Activated CD4-positive, alpha-beta T cell treated with anti-CD3 and anti-CD28 coated beads, Interleukin-2, amount 50 U/mL, for 48 hours (primary cell): ENCODE measurements at places on chromosomes 7 and 10.

DNA sequence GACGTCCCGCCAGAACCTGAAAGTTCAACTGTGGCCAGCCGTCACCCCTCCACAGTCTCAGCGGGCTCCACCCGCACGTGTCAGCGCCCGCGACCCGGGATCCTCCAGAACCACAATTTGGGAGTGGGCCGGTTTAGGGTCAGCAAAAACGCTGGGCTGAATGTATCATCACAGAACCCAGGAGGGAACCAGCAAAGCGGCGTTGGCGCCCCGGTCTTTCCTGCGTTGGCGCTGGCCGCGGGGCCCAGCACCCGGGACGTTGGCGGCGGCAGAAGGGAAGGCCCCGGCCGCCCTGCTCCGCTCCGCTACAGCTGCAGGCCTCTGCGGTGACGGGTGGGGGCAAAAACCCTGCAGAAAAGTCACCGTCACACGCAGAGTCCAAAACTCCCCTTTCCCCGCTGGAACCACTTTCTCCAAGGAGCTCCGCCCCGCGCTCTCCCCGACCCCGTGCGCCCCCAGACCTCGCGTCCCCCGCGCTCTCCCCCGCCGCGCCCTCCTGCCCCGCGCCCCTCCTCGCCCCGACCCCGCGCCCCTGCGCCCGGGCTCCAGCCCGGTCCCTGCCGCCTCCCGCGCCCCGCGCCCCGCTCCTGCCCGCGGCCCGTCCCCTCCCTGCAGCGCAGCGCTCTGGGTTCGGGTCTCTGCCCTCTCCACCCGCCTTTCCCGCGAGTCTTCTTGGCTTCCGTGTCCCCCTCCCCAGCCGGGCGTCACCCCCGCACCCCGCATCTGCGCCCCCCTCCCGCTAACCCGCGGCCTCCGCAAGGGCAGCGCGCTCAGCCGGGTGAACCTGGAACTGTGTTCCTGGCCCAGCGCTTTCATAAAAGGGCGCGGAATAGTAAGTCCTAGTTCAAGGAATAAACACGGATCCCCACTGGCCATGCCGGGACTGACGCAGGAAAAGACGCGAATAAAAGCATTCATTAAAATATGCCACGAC lies 24.0 kb upstream of the RNF32 start:
- DNase-seq: peak; percentile 9

- no peak for DNase-seq
Measured at GRCh38 chr7:44310221-44310848, 15.1 kb downstream of the CAMK2B start.

- no peak for DNase-seq
Measured at GRCh38 chr7:107045195-107045960, 873 bp downstream of the PRKAR2B start.

- DNase-seq: no peak
Measured at GRCh38 chr7:35416568-35416967, 162.7 kb upstream of the TBX20 start.

DNA sequence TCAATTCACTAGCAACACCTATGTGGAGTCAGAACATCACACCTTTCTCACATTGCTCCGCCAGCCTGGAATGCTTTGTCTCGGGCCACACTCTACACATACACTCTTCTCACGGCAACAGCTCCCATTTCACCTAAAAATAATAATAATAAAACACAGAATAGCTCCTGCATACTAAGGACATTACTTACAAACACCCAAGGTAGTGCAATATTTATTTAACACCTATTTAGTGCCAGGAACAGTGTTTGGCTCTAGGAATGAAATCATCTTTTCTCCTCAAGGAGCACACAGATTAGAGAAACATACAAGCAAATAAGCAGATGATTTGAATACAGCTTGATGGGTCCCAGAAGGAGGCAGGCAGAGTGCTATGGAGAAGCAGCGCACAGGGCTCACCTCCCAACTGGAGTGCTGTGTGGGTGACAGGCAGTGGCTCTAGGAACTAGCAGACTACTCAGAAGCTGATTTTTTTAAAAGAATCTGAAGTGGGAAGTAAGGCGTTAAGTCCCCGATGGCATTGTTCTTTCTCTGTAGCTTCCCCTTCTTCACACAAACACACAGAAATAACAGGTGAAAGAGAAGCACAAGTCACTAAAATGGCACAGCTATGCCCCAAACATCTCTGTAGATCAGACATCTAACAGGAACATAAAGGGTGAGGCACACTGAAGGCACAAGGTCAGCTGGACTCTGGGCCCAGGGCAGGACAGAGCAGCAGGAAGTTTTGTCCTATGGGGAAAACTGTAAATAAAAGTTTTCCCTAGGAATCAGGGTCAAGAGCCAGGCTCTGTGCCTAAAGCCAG lies 16.7 kb downstream of the USP6NL start:
- DNase-seq: no peak

DNA sequence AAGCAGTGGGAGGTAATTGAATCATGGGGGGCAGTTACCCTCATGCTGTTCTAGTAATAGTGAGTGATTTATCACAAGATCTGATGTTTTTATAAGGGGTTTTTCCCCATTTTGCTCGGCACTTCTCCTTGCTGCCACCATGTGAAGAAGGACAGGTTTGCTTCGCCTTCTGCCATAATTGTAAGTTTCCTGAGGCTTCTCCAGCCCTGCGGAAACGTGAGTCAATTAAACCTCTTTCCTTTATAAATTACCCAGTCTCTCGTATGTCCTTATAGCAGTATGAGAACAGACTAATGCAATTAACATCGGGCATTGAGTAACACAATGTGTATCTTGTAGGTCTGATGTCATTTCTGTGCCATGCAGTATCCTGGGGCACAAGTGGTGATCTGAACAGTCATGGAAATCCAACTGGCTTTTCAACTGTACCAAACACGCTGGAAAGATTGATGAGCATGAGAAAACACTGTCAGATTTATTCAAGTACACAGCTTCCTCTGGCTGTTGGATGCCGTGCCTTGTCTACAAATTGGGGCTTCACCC lies 208.6 kb upstream of the KIAA1217 start:
- no peak for DNase-seq

DNA sequence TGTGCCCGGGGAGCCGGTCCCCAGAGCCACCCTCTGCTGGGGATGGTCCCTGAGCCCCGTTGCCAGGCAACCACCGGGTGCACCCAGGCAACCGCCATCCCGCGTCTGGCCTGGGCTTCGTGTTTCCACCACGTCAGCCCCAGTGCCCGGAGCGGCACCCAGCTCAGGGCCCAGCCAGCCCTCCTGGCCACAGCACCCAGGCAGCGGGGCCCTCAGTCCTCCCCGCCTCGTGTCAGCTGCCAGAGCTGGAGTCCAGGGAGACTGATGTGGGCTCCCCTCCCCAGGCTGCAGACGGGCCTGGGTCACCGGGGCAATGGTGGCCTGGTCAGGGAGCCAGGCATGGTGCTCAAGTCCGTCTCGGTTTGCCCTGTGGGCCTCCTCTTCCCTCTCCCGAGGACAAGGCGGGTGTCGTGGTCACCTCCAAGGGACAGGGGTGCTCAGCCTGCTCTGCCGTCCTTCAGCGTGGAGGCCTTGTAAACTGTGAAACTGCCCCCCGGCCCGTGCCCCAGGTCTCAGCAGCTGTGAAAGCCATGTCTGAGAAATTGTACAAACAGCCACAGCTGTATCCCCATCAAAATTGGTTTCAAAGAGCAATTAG lies 72.5 kb downstream of the MICALL2 start:
- no peak for DNase-seq

GRCh38 chr10:78620985-78621799 lies 447.6 kb upstream of the ZMIZ1 start:
- DNase-seq: no peak

- DNase-seq: no peak
Measured at GRCh38 chr7:20249920-20250319, 32.7 kb upstream of the MACC1 start.
